ENCODE measurements at places on chromosomes 4 and X. TPM values are rescaled to one million over a fixed set of nuclear protein-coding genes. Genes with fewer than 3 reads are reported as not detected.

Gene EXOC1L
- total RNA-seq = not detected

Gene RAI2
- total RNA-seq = 14.8 TPM

Gene PCDH10
- 100 TPM for total RNA-seq

Gene PDLIM3
- total RNA-seq = 16.9 TPM

Gene CFAP47
- total RNA-seq = 2.3 TPM

Gene SCML1
- 8.4 TPM for total RNA-seq

Gene MAGEA3
- not detected for total RNA-seq

Gene TBX22
- not detected for total RNA-seq

- no peak for DNase-seq
These were observed 91.1 kb downstream of the P2RY10 start for GRCh38 chrX:79036157-79036880.

DNA sequence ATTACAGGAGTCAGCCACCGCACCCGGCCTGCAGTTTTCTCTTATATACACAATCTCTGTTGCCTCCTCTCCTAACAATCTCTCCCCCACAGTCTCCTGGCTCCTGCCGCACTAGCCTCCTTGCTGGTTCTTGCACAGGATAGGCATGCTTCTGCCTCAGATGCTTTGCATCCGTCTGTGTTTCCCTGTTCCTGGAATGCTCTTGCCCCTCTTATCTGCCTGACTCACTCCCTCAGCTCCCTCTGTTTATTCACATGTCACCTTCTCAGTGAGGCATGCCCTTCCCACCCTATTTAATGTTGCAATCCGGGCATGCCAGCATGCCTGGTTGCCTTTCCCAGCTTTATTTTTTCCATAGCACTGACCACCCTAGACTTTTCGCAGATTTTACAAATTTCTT is 161.9 kb downstream of the PHF8 start:
- DNase-seq = no peak

DNA sequence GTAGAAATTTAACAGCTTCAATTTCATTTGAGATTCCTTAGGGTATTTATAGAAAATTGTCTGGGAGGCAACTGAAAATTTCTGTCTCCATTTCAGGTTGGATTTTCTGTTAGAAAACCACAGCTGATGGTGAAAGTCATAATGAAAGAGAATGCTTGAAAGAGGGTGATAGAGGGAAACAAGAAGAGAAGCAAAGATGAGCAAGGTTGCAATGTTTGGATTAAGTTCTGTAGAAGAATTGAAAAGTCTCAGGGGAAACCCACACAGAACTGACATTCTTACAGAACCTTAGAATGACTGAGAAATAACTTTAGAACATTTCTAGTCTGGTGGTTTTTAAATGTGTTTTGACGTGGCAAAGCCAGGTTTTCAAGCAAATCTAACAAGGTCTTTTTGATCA is 14.7 kb downstream of the GBA3 start:
- DNase-seq = no peak

DNA sequence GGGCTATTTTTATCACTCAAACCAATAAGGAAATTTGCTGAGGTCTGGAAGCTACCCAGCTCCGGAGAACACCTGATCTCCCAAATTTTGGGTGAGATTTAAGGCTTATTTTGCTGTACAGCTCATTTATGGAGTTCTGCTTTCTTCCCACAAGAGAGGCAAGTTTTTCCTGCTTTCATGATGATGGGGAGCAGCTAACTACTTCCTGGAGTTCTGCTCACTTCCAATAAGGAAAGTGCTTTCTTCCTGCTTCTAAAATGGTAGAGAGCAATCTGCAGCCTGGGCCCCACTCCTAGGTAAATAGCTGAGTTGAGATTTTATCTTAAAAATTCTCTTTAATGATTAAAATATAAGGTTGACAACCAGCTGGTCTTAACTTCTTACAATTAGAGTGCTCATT is 606.0 kb upstream of the HTR2C start:
- no peak for DNase-seq

DNA sequence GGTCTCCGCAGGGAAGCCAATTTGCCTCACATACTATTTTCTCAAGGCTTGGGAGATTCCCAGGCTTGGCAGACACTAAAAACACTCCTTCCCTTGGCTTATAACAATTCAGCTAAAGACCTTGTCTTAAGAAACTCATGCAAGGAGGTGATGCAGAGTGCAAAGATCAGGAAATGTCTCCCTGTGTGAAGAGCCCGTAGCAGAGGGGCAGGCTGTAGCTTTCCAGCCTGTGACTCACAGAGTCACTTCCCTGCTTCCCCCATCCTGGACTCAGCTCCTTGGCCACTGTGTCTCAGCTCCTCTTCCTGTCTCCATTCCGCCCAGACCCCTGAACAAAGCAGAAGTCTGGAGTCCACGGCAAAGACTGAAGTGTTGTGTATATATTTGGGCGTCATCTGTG is 56.1 kb downstream of the KDR start:
- DNase-seq = no peak

All from dorsolateral prefrontal cortex (tissue), 122 donors.